Activated CD4-positive, alpha-beta T cell treated with anti-CD3 and anti-CD28 coated beads, Interleukin-2, amount 10 ng/mL, durations not matched to agents 7 days and 5 days (primary cell): ENCODE measurements at places on chromosomes 12 and 14. TPM values are rescaled to one million over a fixed set of nuclear protein-coding genes. Genes with fewer than 3 reads are reported as not detected.

TDRD9 gene
- 0.62 TPM for total RNA-seq

SLC17A8 gene
- total RNA-seq, result not detected

P2RX7 gene
- 19.8 TPM for total RNA-seq

ART4 gene
- not detected for total RNA-seq

ZDHHC22 gene
- total RNA-seq, result not detected

DTX1 gene
- 0.15 TPM for total RNA-seq

TAS2R14 gene
- total RNA-seq, result 2.9 TPM

TMEM19 gene
- 22.7 TPM for total RNA-seq

RHOF gene
- 132 TPM for total RNA-seq

GRCh38 chr12:101931498-101932326, 54.3 kb downstream of the DRAM1 start:
- no peak for DNase-seq

GRCh38 chr12:116136340-116136739, 141.2 kb downstream of the MED13L start:
- DNase-seq, result peak; percentile 42

DNA sequence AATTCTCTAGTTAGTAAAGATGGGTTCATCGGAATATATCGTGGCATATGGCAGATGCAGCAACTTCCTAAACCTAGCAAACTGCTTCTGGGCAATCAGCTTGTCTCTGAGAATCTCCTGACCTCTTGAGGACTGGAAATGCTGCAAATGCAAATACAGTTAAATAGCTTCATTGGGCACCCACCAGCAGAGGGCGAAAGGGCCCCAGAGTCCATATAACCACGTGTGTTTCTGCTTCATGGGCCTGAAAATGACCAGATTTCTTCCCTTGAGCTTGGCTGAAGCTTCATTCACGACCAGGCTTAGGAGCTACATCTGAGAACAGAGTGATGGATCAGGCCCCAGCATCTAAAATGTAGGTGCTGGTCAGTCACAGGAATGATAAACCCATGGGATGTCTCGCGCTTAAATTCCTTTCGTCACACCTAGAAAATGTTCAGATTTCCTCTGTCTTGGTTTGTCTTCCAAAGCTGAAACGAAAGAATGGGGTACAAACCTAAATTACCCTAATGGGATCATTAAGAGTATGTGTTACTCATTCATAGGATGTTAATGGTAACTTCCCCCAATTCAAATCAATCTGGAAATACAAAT, 1482.5 kb upstream of the TMEM132C start:
- DNase-seq, result peak; percentile 12

GRCh38 chr12:43306066-43306465, 245.9 kb downstream of the ADAMTS20 start:
- DNase-seq, result no peak

DNA sequence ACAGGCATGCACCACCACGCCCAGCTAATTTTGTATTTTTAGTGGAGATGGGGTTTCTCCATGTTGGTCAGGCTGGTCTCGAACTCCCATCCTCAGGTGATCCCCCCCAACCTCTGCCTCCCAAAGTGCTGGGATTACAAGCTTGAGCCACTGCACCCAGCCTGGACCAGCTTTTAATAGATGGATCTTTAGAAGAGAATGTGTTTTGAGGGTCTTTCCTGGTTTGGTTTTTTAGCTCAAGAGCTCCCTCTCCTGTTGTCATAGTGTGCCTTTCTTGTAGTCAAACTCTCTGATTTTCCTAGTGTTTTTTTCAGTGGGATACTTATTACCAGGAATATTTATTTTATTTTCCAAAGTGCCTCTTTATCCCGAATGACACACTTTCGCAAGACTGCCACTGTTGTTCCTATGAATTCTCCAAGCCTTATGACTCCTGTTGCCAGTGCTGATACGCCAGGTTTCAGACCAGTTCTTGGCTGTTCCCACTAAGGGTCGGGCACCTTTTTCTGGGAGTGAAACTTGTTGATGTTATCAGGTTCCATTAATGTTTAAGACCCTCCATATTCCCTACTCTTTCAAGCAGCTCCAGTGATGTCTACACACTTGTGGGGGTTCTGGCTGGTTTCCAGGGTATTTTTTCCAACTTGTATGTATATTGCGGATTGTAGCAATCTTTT, 31.5 kb upstream of the LIMA1 start:
- no peak for DNase-seq

DNA sequence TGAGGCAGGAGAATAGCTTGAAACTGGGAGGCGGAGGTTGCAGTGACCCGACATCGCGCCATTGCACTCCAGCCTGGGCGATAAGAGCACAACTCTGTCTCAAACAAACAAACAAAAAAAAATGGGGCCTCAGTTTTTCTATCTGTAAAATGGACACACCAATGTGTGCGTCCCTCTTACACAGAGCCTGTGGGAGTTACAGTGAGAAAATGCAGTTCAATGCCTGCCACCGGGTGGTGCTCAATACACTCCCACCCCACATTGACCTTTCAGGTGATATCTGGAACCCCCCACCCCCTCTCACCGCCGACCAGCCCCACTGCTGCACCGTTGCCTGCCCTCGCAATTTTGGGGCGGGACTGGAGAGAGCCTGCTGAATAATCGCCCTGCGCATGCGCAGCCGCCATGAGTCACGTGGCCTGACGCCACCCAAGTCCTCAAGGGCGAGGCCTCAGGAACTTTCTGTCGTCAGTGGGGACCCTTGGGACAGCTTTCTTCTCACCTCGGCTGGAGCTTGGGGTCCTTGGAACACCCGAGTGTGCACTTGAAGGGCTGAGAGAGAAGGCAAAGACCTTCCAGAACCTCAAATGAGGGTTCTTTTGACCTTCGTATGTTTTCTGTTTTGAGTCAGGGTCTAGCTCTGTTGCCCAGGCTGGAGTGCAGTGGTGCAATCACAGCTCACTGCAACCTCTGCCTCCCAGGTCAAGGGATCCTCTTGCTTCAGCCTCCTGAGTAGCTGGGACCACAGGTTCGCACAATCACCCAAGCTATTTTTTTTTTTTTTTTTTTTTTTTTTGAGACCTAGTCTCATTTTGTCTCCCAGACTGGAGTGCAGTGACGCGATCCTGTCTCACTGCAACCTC, 14.6 kb upstream of the CABP1 start:
- DNase-seq, result peak; percentile 26

DNA sequence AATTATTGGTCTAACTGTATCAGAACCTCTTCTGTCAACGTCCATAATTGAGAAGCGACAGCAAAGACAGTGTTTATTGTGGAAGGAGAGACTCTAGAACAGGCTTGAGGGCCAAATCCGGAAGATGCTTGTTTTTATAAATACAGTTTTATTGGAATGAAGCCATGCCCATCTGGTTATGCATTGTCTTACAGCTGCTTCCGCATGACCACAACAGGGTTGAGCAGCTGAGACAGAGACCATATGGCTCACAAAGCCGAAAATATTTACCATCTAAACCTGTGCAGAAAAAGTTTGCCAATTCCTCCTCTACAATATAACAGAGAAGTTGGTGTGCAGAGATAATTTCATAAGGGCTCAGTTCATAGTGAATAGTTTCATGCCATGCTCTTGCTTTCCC, 24.5 kb downstream of the PRKAB1 start:
- DNase-seq, result no peak

- peak; percentile 14 for DNase-seq
These were observed 24.3 kb downstream of the MOAP1 start for GRCh38 chr14:93160353-93160801.

GRCh38 chr14:76917745-76918255, 91.6 kb downstream of the LRRC74A start:
- DNase-seq, result no peak

DNA sequence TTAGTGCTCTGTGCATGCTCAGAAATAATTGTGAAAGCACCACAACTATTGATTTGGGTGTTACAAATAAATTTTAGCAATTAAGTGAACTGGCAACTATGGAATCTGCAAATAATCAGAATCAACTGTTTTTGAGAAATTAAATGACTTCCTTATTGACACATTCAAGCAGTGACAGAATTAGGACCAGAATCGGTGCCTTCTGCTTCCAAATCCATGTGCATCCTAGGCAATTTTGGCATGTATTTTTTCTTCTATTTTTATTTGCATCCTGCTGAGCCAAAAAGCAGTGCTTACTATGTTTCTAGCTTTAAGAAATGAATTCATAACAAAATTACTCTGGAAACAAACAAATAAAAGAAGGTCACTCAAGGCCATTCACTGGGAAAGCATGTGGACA, 408.2 kb downstream of the GXYLT1 start:
- DNase-seq, result no peak

GRCh38 chr12:110865521-110865920, 18.7 kb downstream of the CCDC63 start:
- no peak for DNase-seq

GRCh38 chr12:40011775-40012129, 94.1 kb downstream of the SLC2A13 start:
- DNase-seq, result no peak

- peak; percentile 70 for DNase-seq
These were observed 58.7 kb upstream of the GZMB start for GRCh38 chr14:24692382-24693352.

GRCh38 chr14:73358187-73358586, 100.2 kb downstream of the NUMB start:
- no peak for DNase-seq

GRCh38 chr14:51776102-51776894, 84.1 kb upstream of the GNG2 start:
- peak; percentile 40 for DNase-seq

- DNase-seq, result no peak
These were observed 363.4 kb upstream of the GARIN6 start for GRCh38 chr12:99284161-99284560.

- DNase-seq, result no peak
These were observed 62.4 kb downstream of the SETD3 start for GRCh38 chr14:99418242-99418641.

- no peak for DNase-seq
These were observed 71.9 kb upstream of the DACT1 start for GRCh38 chr14:58565832-58566231.

- no peak for DNase-seq
These were observed 153.7 kb downstream of the PCNX1 start for GRCh38 chr14:71060825-71061455.

- DNase-seq, result no peak
These were observed 6.6 kb downstream of the SLC7A7 start for GRCh38 chr14:22808388-22809209.

GRCh38 chr12:119409043-119409442, 74.5 kb downstream of the CCDC60 start:
- DNase-seq, result no peak

DNA sequence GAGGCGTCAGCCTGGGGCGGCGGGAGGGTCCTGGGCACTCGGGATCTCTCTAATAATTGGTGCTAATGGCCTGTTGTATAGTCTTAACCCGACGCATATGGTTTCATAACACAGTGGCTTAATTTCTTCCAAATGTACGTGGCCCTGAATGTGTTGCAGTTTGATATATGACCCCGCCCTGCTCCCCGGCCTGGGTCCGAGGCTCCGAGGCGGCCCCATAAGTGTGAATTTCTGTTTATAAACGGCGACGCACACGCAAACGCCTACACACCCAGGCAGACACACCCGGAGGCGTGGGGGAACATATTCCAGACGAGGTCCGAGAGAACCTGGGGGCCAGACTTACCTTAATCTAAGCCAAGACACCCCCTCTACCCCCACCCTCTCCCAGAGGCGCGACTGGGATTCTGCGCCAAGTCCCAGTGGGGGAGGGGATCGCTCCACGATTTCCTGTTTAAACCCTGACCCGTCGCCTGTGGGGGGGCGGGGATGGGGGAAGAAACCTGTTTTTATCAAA, 9.7 kb upstream of the HOXC6 start:
- DNase-seq, result no peak

DNA sequence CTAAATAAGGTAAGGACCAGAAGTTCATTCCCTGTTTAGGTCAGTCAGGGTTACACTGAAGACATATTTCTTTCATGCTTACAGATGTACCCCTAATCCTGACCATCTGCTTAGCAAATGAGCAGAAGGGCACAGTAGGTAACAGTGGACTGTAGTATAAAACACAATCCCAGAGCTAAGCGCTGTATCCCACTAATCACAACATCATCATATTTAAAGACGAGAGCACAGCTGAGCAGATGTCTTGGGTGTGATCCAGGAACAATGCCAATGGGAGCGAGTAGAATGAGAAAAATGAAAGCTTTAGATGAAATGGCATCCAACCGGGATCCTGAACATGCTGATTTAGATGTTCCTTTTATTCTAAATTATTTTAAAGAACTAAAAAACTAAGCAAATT, 213.4 kb downstream of the CCER1 start:
- no peak for DNase-seq

- DNase-seq, result no peak
These were observed 10.1 kb upstream of the PITPNM2 start for GRCh38 chr12:123160801-123161487.

- no peak for DNase-seq
These were observed 919.9 kb upstream of the FLRT2 start for GRCh38 chr14:84610086-84610485.

GRCh38 chr14:90721619-90722305, 94.5 kb downstream of the TTC7B start:
- no peak for DNase-seq

GRCh38 chr14:103002578-103003350, 54.6 kb downstream of the CDC42BPB start:
- DNase-seq, result no peak

DNA sequence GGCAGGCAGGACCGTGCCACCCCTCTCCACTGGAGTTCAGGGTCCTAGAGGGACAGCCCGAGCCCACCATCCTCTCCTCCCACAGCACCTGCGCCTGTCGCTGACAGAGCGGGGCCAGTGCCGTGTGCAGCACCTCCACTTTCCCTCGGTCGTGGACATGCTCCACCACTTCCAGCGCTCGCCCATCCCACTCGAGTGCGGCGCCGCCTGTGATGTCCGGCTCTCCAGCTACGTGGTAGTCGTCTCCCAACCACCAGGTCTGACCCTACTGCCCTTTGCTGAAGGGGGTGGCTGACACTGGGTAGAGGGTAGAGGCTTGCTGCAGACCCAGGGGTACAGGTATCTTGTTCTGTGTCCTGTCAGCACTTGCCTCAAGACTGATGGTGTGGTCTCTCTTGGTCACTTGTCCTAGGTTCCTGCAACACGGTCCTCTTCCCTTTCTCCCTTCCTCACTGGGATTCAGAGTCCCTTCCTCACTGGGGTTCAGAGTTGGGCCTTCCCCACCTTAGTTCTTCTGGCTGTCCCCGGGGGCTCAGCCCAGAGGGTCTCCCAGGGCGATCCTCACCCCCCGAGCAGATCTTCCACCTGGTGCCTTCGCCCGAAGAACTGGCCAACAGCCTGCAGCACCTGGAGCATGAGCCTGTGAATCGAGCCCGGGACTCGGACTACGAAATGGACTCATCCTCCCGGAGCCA, 42.0 kb downstream of the SH2B3 start:
- no peak for DNase-seq

DNA sequence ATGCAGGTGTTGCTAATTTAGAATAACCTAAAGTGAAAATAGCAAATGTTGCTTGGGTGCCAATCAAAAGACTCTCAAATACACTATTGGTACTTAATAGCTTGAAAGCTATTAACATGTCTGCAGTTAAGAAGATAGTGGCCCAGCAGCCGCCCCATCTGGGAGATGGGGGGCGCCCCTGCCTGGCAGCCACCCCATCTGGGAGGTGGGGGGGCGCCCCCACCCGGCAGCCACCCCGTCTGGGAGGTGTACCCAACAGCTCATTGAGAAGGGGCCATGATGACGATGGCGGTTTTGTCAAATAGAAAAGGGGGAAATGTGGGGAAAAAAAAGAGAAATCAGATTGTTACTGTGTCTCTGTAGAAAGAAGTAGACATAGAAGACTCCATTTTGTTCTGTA, 923.1 kb upstream of the MDGA2 start:
- no peak for DNase-seq
